ENCODE measurements at places on chromosomes 16 and 17.

DNA sequence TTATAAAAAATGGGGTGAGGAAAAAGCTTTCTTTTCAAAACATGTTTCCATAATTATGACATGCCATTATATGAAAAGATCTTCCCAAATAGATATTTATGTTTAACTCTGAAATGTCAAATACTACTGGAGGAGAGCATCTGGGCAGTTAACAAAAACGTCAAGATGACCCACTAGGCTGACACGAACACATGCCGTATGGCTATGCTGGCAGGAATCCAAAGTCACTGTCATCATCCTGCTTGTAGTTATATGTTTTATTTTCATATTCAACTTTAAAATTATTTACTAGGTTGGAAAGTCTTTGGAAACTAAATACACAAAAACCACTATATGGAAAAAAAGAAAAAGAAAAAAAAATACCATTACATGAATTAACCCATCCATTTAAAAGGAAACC lies 27.3 kb downstream of the ANKFY1 start:
- no peak for DNase-seq

DNA sequence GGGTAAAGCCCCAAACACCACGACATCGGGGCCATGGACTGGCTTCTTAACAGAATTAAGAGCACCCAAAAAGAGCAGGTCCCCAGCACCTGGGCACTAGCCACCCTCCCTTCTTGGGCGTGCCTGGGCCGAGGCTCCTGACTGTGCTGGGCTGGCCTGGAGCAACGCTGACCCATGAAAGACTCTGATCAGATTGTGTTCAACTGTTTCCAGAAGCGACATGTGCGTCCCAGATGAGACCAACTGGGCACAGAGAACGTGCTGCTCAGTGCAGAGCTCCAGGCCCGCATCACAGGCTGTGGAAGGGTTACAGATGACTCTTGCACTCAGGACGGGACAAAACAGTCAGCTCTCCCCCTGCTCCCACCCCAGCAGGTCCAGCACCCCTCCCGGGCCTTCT lies 100.7 kb downstream of the KCNJ12 start:
- no peak for DNase-seq

DNA sequence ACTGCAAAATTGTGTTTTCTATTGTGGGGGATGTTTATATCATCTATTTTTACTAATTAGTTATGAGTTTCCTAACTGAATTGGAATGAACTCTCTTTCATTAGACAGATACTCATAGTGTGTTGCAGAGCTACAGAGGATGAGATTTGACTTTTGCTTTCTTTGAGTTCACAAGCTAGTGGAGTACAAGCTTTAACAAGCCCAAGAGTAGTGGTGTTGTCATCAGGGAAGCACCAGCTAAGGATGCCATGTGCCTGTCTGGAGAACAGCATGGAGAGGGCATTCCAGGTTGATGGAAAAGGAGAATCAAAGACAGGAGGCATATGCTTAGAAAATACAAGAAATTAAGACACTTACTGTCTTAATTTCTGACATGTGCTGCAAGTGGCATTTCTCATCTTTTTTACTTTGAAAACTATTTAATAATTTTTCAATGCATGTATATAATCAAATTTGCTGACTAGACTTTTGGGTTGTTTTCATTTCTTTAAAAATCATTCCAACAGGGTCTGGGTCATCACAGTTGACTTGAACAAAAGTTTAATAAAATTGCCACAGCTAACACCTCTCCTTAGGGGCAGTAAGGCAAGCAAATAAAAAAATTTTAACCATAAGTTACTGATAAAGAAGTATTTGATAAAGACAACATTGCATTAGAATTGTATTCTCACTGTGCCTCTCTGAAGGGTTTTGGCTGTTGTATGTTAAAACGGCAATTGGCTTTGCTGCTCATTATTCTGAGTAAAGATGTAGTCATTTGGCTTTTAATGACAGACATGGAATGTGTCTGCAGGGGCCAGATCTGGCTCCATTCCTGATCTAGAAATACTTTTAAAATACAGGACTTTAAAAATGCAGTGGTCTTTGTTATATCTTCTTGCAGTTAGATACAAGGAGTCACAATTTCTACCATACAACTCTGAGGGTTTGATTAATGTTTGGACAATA lies 323.7 kb upstream of the CDH11 start:
- DNase-seq: no peak

DNA sequence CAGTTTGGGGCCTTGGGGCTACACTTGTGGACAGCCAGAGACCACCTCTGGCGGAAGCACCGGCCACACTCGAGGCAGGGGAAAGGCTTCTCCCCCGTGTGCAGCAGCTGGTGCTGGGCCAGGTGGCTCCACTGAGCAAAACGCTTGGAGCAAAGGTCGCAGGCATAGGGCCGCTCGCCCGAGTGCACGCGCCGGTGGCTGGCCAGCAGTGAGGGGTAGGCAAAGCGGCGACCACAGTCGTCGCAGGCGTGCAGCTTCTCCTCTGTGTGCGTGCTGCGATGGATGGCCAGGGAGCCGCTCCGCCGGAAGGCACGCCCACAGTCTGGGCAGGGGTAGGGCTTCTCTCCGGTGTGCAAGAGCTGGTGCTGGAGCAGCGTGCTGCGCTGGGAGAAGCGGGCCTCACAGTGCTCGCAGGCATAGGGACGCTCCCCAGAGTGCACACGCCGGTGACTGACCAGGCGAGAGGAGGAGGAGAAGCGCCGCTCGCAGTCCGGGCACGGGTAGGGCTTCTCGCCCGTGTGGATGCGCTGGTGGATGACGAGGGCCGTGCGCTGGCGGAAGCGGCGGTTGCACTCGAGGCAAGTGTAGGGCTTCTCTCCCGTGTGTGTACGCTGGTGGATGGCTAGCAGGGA lies 5.8 kb downstream of the ZNF689 start:
- DNase-seq: no peak

DNA sequence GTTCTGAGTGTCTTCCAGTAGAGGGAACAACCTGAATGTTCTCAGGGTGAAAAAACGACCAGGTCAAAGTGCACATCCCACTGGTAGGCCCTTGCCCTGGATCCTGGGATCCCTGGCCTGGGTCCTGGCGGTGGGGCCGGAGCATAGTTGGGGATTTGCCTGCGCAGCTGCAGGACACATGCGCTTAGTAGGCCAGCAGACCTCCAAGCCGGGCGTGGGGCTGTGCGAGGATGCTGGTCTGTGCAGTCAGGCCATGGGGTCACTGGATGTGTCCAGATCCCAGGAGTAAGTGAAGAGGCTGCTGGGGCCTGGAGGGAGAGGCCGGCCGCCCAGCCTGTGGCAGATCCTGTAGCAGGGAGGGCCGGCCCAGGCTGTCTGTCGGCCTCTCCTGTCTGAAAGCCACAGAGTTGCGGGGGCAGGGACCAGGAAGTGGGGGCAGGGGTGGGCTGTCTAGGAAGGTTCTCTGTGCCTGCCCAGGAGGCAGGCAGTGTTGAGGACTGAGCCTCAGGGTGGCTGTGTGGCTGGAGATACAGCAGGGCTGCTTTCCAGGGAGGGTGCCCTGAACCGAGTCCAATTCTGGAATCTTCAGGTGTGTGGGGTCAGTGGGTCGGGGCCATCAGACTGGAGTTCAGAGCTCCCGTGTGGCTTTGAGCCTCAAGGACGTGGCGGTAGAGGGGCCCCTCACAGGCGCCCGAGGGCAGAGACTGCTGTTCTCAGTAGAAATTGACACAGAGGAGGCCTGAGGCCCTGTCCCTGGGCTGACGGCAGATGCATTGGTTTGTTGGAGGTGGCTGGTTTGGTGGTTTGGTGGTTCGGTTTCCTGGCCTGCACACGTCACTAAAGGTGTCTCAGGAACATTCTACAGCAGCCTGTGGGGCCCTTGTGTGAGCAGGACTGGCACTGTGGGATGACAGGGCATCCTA lies 17.2 kb upstream of the NUDT16L1 start:
- no peak for DNase-seq

- DNase-seq: no peak
Measured at GRCh38 chr16:84766978-84767773, 52.6 kb upstream of the CRISPLD2 start.

DNA sequence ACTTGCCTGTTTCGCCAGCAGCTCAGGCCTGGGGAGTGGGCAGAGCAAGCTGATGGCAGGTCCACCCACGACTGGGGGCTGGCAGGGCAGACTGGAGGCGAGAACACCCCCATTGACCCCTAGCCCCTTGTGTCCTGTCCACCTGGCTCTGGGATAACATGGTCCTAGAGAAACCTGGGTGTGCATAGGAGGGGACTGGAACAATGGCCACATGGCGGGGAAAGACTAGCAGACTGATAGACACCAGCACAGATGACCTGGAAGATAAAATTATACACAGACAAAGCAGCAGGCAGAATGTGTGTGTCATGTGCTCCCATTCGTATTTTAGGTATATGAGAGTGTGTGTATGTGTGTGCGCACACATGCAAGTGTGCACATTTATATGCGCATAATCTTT lies 23.5 kb downstream of the NUBP1 start:
- DNase-seq: no peak

DNA sequence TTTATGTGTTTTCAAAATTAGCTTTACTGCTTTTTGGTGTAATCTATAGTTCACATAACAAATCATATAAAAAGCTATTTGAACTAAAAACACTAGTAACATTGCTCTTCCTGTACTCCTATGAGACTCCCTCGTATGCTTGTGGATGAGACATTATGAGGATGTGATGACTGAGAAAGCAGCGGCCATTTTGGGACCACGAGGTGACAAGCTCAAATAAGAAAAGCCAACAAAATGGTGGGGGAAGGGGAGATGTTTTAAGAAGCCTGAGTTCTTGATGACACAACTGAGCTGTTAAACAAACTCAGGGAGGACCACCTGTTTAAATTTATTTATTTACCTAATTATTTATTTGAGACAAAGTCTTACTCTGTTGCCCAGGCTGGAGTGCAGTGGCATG lies 4.5 kb downstream of the CCL18 start:
- DNase-seq: no peak

GRCh38 chr17:38352245-38353085 lies 821 bp downstream of the SOCS7 start:
- no peak for DNase-seq

- DNase-seq: no peak
Measured at GRCh38 chr16:799948-800833, at the start of gene GNG13. TSS of gene GNG13 (minus strand) at chr16:800734. CDS start at chr16:799077, 1,657 bp downstream.

- no peak for DNase-seq
Measured at GRCh38 chr16:16857012-16857411, 478.1 kb downstream of the NPIPA7 start.

GRCh38 chr17:72407336-72407909 lies 286.6 kb downstream of the SOX9 start:
- peak; percentile 91 for DNase-seq

DNA sequence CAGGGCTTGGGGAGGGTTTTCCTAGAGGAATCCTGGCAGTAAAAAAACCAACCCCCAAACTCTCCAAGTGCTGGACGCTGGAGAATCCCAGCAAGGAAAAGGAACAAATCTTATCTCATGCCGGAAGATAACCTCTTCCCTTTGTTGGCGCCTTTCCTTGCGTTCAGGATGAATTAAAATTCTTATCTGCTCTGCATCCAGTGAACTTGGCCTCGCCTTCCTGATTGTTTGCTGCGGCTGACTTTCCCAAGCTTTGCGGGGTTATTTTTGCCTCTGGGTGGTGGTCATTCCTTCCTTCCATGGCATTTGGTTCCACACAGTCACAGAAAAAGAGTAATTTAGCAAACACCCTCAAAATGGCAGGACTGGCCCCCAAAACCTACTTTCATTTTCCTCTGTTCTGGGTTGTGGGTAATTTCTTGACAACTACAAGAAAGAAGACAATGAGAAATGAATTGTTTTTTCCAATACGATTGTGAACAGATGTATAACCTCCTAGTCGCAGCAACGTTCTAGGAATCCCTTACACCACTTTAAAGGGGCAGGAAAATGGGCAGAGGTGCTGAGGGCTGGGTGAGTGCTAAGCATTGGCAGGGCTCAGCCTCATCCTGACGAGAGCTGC lies 77.8 kb downstream of the MRC2 start:
- no peak for DNase-seq

DNA sequence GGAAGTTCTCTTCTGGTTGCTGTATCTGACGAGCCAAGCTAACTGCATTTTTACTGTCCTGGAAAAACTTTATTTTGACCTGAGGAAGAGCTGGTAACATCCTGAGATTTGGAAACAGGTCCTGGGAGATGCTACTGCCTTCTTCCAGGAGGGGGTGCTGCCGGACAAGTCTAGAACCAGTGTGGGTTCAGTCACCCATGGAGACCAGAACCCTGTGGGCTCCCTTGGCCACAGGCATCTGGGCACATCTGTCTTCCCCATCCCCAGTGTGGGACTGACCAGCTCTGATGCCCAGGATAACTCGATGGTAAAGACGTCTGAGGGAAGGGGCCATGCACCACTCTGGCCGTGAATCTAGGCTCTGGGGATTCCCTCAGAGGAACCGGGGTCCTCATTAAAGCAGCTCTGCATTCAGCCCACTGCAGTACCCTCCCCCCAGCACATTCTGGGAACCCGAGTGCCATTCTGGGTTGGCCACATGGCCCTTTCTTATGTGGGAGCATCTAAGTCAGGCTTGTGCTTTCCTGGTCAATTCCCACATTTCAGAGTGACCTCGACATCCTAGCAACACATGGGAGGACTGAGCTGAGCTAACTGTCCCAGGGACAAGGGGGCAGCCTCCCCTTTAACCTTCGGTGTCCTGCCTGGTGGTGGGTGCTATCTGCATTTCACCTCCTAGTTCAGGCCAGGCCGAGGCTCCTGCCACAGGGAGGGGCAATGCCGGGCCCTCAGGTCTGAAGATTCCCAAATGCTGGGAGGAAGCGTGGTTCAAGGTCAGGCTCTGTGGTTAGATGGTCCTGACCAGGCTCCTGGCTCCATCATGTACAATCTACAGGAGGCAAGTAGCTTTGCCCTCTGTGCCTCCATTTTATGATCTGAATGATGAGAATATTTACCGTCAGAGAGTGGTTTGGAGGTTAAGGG lies 6.4 kb downstream of the C16orf86 start:
- peak; percentile 82 for DNase-seq

DNA sequence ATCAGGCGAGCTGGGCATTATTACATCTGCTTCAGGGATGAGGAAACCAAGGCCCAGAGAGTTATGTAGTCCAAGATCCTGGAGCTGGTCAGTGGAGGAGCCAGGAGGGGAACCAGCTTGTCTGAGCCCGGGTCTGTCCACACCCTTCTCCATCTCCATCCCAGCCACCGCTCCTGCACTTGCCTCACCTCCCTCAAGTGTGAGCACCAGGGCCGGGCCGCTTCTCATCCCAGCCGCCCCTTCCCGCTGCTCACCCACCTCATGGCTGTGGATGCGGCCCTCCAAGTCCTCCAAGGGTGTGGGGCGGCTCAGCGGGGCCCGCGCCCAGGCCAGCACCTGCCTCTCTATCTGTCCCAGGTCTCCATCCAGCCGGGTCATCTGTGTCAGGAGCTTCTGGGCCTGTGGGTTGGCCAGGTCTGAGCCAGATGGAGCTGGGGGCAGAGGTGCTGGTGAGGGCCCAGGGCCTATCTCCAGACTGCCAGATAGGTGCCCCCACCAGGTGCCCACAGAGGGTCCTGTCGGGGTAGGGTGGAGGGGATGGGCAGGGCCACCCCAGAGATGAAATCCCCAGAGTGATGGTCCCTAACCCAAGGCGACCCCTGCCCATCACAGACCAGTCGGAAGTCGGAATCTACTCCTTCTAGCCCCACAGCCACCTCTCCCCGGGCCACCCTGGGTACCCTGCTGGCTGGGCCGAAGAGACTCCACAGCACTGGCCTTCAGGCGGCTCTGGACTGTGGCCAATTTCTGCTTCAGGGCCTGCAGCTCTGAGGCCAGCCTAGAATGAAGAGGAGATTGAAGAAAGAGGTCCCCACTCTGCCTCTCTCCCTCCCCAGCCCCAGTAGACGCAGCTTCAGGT lies 9.4 kb downstream of the EVPL start:
- no peak for DNase-seq

- no peak for DNase-seq
Measured at GRCh38 chr16:67992661-67993206, 6.5 kb downstream of the DPEP2 start.

GRCh38 chr17:77382356-77382911 lies 241.7 kb downstream of the SEC14L1 start:
- no peak for DNase-seq
